ENCODE measurements at places on chromosomes 7 and 10.

- no peak for DNase-seq
Measured at GRCh38 chr10:34637418-34637911, 177.6 kb downstream of the PARD3 start.

- no peak for DNase-seq
Measured at GRCh38 chr10:90089719-90090118, 388.3 kb downstream of the KIF20B start.

GRCh38 chr10:1807924-1808323 lies 70.6 kb upstream of the ADARB2 start:
- DNase-seq, result no peak

- DNase-seq, result no peak
Measured at GRCh38 chr10:92181575-92181974, 109.3 kb downstream of the CPEB3 start.

GRCh38 chr7:22697876-22698606 lies 29.0 kb upstream of the IL6 start:
- no peak for DNase-seq

DNA sequence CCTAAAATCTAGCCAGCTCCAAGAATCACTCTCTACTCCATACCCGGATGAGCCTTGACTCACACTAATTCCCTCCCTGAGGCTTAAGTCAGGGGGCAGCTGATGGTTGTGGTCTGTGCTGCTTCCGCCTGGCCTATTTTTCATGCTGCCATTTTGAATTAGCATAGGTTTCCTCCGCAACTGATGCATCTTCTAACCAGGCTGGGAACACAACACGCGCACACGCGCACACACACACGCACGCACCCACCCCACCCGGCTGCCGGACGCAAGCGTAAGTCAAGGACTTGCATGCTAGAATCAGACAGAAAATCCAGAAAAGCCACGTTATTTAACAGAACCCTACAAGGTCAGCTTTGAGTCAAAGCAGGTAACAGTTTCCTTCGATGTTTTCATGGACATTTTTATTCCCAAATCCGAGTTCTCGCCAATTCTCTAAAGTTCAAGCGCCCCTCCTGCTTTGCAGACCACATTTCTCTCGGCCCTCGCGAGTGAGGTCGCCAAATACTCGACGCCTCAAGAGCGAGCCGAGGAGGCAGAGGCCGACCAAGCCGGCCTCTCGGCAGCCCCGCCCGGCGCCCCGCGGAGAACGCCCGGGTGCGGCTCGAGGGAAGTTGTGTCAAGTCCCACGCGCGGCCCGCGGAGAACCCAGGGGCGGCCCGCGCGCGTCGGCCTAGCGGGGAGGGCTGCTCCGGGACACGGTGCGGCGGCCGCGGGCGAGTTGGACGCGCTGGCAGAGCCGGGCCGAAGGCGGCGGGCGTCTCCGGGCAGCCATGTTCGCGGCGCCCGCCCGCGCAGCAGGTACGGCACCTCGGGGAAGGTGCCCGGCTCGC lies 961 bp downstream of the SCRN1 start:
- no peak for DNase-seq

- DNase-seq, result no peak
Measured at GRCh38 chr7:83156006-83156405, 6.7 kb downstream of the PCLO start.

DNA sequence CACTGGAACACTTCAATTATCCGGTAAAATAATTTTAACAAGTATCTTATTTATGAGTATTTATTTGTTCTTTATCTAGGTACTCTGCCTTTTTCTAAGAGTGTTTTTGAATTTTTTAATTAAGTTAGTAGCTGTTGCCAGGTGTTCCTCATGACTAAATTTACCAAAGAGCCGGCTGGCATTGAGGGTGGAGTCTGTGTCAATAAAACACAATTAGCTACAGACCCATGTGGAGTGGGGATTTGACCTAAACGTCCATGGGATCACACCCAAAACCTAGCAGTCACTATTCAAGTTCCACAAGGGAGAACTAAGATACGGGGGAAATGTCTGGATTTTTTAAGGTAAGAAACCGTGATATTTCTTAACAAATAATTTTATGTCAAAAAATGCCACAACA lies 9.8 kb downstream of the SLC16A12 start:
- DNase-seq, result no peak

- no peak for DNase-seq
Measured at GRCh38 chr10:50224330-50224952, 26.9 kb downstream of the ASAH2 start.

GRCh38 chr7:106126170-106126938 lies 14.2 kb upstream of the SYPL1 start:
- peak; percentile 10 for DNase-seq

- peak; percentile 57 for DNase-seq
Measured at GRCh38 chr10:101839416-101840063, 4.1 kb downstream of the KCNIP2 start.

GRCh38 chr10:25547382-25547781 lies 372.6 kb downstream of the GPR158 start:
- no peak for DNase-seq

DNA sequence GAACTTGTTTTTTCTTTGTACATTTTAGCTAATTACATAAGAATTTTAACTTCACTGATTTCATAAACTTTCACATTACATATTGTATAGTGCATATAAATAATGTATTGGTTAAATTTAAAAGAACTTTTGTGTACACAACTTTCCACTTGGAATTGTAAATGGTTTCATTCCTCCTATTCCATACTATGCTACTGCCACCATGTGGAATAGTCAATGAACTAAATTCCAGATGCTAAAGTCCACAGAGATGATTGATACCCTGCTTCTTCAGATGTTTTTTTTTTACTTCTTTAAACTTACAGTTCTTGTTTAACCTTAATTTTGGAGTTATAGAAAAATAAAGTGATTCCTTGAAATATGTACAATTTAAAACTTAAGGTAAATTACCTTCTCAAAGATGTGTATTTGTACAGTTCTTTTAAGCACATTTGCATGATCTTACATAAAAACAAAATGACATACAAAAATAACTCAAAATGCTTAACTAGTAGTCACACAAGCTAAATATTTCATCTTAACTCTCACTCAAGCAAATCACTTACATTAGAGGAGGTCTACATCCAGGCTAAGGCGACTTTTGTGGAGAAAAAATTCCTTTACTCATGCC lies 247.6 kb upstream of the HGF start:
- no peak for DNase-seq

- DNase-seq, result no peak
Measured at GRCh38 chr10:94102436-94102835, 108.7 kb downstream of the PLCE1 start.

DNA sequence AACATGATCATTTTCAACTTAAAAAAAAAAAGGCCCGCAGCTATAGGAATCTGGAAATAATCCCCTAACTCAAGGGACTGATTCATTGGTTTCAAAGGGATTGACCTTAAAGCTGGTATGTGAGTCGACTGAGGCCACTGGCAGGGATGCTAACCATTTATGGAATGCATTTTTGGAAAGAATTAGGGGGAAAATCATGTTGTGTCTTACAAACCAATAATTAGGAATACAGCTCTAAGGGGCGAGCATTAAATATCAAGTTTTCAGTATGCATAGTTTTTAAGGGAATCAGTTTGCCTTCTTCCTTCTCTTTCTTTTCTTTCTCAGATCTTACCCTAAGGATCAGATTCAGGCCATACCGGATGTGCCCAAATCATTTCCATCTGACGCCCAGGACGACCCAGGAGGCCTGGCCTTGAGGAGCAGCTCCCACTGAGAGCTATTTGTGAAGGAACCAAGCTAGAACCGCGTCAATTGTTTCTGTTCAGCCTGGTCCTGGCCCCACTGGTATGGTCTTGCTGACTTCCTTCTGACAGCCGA lies 48.7 kb downstream of the BPGM start:
- DNase-seq, result no peak

GRCh38 chr10:114653926-114654325 lies 4.1 kb downstream of the ABLIM1 start:
- DNase-seq, result no peak

DNA sequence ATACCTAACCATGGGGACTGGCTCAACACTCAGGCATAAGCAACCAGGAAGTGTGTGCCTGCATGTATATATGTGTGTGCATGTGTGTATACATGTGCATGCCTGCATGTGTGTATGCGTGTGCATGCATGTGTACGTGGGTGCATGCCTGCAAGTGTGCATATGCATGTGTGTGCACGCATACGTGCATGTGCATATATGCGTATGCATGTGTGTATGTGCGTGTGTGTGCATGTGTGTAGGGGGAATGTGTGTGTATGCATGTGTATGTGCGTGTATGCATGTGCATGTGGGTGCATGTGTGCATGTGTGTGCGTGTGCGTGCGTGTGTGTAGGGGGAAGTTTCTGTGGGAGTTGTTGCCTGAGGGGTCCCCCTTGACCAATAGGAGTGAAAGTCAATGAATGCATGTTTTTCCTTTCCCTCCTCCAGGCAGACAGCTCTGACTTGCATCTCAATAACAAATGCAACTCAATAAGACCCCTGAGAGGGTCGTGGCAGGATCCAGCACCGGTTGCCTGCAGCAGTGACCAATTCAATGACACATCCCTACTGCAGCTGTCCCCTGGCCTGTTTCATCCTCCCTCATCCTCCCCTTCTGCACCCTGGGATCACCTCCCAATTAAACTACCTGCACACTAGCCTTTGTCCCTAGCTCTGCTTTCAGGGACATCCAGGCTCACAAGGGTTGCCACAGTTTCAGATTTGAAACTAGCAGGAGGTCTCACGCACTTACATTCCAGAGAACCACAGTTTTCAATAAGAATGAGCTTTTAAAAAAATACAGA lies 27.0 kb upstream of the FZD8 start:
- no peak for DNase-seq

GRCh38 chr10:97718178-97718577 lies 4.6 kb downstream of the MARVELD1 start:
- no peak for DNase-seq

DNA sequence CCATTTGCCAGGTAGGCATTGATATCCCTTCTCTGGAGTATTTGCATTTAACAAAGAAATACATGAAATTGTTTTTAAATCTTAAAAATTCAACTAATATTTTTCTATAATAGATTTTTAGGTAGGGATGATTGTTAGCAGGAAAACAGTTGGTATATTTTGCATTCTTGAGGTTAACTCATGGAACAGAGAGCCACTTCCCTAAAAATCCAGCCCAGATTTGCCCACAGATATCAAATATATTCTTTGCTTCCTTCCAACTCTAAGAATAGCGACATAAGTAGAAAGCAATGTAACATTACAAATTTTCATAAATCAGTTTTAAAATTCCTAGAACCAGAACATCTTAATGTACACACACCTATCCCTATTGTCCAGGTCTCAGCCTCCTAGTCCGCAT lies 45.0 kb upstream of the ANLN start:
- no peak for DNase-seq

GRCh38 chr7:15459018-15459615 lies 102.7 kb downstream of the AGMO start:
- no peak for DNase-seq

DNA sequence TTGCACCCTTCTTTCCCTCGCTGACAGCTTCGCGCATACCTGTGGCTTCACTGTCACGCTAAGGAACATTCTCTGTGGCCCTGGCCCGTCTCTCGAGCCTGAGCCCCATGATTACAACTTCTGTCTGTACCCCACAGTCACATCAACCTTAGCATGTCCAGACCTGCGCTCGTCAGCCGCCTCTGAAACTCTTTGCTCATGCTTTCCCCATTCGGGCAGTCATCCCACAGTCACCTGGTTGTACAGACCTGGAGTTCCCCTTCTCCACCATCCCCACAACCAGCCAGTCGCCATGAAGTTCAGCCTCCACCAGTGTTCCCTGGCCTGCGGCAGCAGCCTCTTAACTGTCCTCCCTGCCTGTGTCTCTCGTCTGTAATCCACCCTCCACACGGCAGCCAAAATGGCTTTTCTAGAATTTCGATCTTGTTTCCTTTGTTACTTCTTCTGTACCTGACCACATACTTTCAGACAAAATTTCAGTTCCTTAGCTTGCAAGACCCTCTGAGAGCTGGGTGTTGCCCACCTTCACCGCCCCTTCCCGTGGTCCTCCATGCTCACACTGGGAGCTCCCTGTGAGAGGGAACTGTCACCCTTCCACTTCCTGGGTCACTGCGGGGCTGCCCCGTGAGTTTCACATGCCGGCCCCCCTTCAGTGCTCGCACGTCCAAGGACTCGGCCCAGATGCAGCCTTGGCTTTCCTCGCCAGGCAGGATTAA lies 229.2 kb downstream of the CELF2 start:
- DNase-seq, result no peak

DNA sequence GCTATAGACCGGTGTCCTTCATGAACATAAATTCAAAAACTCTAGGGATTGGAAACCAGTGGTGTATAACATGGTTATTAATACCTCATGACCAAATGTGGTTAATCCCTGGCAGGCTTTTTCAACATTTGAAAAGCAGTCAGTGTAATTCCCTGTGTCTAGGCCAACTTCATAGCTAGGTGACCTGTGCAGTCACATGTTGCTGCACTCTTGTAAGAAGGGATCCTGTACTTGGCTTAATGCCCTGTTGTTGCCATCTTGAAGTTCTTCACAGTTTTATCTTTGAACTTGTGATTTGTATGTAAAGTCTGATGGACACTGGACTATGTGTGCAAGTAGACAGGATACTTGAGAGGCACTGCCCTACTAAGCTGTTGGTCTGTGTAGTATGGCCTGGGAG lies 39.7 kb downstream of the ZNF33A start:
- no peak for DNase-seq

DNA sequence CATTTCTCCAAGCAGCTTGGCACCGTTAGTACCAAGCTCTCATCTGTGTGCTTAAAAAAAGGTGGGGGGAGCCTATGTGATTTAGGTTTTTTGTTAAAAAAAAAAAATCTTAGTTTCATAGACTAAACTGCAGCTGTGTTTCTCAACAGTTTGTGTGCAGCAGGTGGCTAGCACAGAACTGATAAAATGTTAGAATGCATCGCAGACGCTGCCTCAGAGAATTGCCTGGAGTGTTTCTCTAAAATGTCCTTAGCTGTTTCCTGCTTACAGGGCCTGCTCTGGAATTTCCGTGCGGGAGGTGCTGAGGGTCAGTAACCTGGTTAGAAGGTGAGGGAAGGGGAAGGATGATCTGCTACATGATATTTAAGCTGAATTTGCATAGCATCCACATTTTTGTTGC lies 268.9 kb downstream of the PLXDC2 start:
- no peak for DNase-seq

GRCh38 chr10:48805848-48806247 lies 121.2 kb downstream of the WDFY4 start:
- DNase-seq, result no peak

GRCh38 chr10:52956461-52956860 lies 183.9 kb upstream of the MBL2 start:
- no peak for DNase-seq

Data from T-helper 22 cell (primary cell).